H9 (cell line): ENCODE measurements at places on chromosomes 1 and 21. TPM values are rescaled to one million over a fixed set of nuclear protein-coding genes. Genes with fewer than 3 reads are reported as not detected.
A peak's percentile ranks its signal among the peaks of the same experiment; 100 is the strongest.

DNA sequence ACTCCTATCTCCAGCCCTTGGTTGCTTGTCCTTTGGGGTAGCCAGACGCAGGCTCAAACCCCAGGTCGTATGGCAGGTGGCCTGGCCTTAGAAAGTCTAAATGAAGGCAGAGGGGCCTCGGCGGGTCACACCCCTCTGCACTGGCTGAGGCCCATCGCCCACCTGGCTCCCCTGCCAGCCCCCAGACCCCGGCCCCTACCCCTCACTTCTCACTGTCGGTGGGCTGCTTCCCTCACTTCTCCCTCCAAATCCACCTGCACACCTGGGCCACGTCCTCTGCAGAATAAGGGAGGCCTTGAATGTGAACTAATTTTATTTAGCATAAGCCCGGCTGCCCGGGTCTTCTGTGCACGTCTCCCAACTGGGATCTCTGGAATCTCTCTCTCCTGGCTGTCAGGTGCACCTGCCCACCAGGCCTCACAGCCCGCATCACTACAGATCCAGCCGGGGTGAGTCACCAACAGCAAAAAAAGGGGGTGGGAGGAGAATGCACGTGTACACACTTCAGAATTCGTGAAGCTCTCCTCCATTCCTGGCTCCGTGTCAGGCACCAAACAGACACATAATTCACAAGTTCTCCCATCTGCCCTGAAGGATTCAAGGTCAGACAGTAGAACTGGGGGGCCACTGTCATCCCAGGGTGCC, 107.5 kb upstream of the SIM2 start:
- H3K27me3 ChIP-seq = no peaks in the 10 kb centered on the region
- H3K4me3 ChIP-seq = no peak overlapping the region
- no peak for DNase-seq

- H3K36me3 ChIP-seq = peaks cover 52% of the 10 kb centered on the region
- H3K27me3 ChIP-seq = no peaks in the 10 kb centered on the region
- DNase-seq = no peak
These were observed 4.8 kb downstream of the UBQLN4 start for GRCh38 chr1:156048663-156049258.

Gene NHLH1
- total RNA-seq = 1.3 and 1.5 TPM in 2 replicates

- no peaks in the 10 kb centered on the region for H3K27me3 ChIP-seq
- no peak for DNase-seq
- H3K36me3 ChIP-seq = no peaks in the 10 kb centered on the region
- H3K27ac ChIP-seq = no peak overlapping the region
- H3K4me1 ChIP-seq = no peaks in the 10 kb centered on the region
These were observed 170.8 kb downstream of the S1PR1 start for GRCh38 chr1:101407505-101408211.

DNA sequence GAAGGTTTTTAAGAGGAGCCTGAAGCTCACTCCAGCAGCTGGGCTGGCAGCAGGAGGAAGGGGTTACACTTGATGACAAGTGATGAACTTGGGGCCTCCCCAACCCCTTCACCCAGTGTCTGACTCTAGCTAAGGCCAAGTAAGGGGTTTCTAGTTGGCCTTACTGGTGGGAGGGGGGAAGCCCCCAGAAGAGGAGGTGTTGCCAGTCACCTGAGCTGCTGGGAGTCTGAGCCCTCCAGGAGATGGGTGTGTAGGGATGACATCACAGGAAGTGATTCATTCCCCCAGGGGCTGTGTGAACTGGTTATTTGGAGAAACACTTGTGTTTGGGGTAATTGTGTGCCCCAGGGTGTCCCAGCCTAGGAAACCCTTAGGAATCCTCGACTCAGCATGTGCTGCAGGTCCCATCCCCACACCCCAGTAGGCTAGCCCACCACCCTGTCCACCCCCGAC, 3.1 kb downstream of the PADI1 start:
- H3K27me3 ChIP-seq = no peaks in the 10 kb centered on the region
- H3K4me3 ChIP-seq = no peak overlapping the region
- no peak overlapping the region for H3K27ac ChIP-seq

Gene ARHGEF11
- 38.1 and 41.1 TPM in 2 replicates for total RNA-seq

DNA sequence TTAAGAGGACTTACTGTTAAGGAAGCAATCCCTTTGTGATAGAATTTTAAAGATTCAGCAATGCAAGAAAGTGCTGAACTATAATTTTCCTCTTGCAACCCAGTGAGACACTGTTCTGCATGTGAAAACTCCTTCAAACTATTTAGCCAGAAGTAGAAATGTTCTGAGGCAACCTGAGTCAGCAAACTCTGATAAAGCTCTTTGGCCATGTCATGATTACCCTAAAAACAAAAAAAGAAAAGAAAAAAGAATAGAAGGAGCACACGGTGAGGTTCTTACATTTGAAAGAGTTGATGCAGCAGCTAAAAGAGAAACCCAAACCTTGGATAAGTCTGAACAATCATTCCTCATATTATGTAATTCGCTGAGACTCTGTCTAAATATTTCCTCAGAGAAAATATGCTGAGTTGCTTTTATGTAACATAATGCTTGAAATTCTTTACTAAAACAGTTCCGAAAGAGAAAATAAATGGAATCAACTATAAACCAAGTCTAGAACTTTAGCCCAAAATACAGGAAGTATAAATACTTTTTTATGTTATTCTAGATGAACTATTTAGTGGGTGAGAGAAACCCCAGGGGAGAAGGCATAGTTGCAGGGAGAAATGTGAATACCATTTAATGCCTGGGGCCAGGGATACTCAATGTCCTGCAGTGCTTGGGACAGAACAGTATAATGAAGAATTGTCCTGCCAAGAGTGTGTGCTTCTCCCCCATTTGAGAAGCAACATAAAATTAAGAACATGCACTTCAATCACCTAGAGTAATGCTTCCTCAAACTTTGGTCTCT, 60.0 kb downstream of the INTS7 start:
- no peak overlapping the region for H3K4me3 ChIP-seq
- H3K4me1 ChIP-seq = no peaks in the 10 kb centered on the region
- H3K27ac ChIP-seq = no peak overlapping the region
- H3K27me3 ChIP-seq = no peaks in the 10 kb centered on the region
- DNase-seq = no peak
- peaks cover 3% of the 10 kb centered on the region; the same call in 1 of the 2 replicates for H3K36me3 ChIP-seq

- no peaks in the 10 kb centered on the region for H3K27me3 ChIP-seq
- no peaks in the 10 kb centered on the region for H3K4me1 ChIP-seq
- DNase-seq = no peak
- no peak overlapping the region for H3K27ac ChIP-seq
- no peak overlapping the region for H3K4me3 ChIP-seq
- no peaks in the 10 kb centered on the region; the same call in 2 of the 3 replicates for H3K36me3 ChIP-seq
These were observed 36.7 kb downstream of the NFIA start for GRCh38 chr1:61119085-61119484.

- H3K4me1 ChIP-seq = no peaks in the 10 kb centered on the region
- H3K27ac ChIP-seq = no peak overlapping the region
- peak; percentile 14 for DNase-seq
- no peaks in the 10 kb centered on the region for H3K27me3 ChIP-seq
These were observed 347.2 kb downstream of the NPHP4 start for GRCh38 chr1:5645135-5645399.

DNA sequence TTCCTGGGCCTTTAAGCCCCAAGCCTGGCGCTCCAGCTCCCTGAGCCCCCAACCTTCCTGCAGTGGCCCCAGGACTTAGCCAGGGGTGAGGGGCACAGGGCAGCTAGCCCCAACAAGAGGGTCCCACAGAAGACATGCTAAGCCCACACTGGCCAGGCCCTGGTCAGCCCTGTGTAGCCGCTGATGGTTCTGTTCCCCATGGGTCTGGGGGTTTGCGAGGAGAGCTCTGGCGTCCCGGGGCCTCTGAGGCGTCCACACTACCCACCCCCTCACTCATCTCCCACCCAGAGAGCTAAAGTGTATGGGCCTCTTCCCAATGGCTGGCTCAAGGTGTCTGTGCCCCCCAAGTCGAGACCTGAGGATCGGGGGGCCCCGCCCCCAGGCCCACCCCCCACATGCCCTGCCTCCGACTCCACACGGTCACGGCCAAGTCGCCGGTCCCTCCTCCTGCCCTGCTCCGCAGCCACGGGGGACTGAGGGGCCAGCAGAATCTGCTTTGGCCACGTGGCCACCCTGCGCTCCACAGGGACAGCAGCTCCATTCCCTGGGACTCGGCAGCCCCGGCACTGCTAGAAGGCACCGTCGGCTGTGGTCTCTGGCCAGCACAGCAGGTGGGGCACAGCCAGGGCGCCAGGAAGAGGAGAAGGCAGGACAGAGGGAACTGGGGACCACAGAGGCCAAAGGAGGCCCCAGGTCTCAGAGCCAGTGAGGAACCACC, 7.8 kb downstream of the TNFRSF18 start:
- no peaks in the 10 kb centered on the region for H3K27me3 ChIP-seq
- no peak overlapping the region for H3K27ac ChIP-seq
- H3K4me3 ChIP-seq = no peak overlapping the region
- H3K4me1 ChIP-seq = no peaks in the 10 kb centered on the region
- DNase-seq = peak; percentile 28
- H3K36me3 ChIP-seq = no peaks in the 10 kb centered on the region

GRCh38 chr1:203440771-203441170, 34.8 kb upstream of the PRELP start:
- H3K4me3 ChIP-seq = no peak overlapping the region
- peaks cover 6% of the 10 kb centered on the region; the same call in 1 of the 2 replicates for H3K4me1 ChIP-seq
- peak; percentile 47 for DNase-seq
- no peak overlapping the region for H3K27ac ChIP-seq
